ENCODE measurements at places on chromosomes 11 and 22.
A peak's percentile ranks its signal among the peaks of the same experiment; 100 is the strongest.

- DNase-seq = no peak
Observed at GRCh38 chr11:80182901-80183300, 742.1 kb upstream of the TENM4 start.

DNA sequence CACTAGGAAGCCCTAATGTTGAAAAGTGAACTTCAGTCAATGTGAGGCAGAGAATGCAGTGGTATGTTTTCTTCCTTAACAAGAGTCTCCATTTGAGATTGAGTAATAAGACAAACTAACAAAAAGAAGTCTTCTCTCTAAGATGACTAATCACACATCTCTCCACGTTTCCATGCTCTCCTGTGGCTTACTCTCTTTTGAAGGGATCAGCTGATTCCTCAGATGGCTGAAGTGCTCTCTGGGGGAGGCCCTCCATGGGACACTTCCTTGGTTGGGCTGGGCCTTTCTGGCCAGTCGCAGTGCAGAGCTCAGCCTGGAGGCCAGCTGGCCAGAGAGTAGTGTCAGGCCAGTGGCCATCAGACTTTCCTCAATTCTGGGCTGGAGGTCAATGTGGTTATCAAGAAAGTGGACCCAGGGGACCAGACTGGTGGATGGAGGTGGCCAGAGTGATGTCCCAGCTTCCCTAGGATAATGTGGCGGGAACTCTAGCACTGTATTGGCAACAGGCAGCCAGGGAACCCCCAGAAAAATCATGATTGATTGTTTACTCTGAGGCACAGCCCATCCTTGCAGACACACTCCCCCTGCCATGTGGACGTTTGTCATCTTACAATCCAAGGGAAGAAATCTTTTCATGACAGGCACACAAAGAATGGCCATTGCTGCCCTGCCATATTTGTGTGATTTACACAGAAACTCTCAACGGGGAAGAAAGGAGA lies 14.5 kb downstream of the CSRP3 start:
- DNase-seq = no peak

- DNase-seq = no peak
Observed at GRCh38 chr11:1915795-1916131, 3.7 kb upstream of the TNNT3 start.

DNA sequence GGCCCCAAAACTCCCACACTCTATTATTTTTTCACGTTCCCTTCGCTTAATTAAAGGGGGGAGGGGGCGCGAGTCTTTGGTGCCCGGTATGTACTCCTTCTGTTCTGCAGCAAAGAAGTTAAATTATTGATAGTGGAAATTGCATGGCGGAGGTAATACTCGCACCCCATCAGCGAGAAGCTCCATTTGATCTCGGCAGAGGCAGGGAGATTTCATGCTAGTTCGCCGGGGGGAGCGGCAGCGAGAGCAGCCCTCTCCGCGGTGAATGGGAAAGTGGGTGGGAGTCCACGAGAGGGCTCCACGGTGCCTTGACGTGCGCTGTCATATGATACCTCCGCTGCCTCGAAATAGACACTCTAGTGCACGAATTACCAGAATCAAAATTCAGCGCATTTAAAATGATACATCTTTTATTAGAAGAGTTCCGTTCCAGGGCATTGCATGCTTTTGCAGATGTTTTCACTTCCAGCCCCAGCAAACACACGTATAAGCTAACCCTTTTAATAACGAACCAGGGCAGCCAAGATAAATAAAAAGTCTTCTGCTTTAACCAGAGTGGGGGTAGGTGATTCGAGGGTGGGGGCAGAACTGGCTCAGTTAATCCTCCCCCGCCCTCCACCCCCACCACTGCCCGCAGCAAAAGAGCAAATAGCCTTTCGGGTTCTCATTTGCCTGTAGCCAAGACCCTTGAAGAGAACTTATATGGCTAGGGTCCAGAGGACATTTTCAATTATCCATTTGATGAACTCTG lies 1.3 kb upstream of the BDNF start:
- DNase-seq = no peak

GRCh38 chr11:8033305-8034105 lies 46.4 kb downstream of the EIF3F start:
- peak; percentile 78 for DNase-seq

GRCh38 chr22:48256776-48257684 lies 1494.6 kb downstream of the TBC1D22A start:
- DNase-seq = no peak

GRCh38 chr11:76599041-76600013 lies 71.2 kb downstream of the LRRC32 start:
- no peak for DNase-seq

DNA sequence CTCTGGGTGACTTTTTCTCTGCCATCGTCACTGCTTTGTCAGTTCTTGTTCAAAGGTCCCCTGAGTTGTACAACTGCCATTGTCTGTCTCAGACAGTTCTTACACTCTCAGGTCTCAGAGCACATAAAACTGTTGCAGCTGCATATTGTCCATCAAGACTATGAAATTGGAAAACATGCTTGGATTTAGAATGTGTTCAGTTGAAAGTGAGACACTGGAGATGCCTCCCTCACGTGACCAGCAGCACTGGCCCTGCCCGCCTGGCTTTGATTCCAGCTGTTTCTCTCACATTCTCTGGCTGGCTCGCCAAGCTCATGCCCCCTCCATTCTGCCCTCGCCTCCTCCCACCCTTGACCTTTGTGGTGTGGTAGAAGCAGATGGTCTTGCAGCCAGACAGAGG lies 244.2 kb downstream of the NTM start:
- DNase-seq = no peak

GRCh38 chr11:65525546-65526480 lies 930 bp downstream of the SCYL1 start:
- no peak for DNase-seq

- DNase-seq = no peak
Observed at GRCh38 chr11:69299023-69299461, 5.1 kb downstream of the MYEOV start.

- no peak for DNase-seq
Observed at GRCh38 chr11:126346586-126346940, 8.9 kb upstream of the ST3GAL4 start.

GRCh38 chr11:131389582-131389981 lies 19.2 kb downstream of the NTM start:
- DNase-seq = no peak

DNA sequence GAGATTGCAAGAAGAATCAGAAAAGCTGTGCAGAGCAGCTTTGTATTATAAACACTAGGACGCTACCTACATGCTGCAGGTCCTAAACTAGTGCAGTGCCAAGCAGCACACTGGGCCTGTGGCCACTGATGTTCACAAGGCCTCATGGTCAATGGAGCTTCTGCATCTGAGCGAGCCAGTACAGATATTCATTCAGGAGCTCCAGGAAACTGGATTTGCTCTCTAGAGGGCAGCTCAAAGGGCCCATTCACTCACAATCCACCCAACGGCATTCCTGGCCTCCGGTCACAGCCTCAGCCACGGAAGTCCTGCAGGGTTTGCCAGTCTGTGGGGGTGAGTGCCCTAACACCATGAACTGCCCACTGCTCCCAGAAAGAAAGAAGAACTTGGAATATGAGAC lies 5.8 kb upstream of the TBC1D10A start:
- no peak for DNase-seq

GRCh38 chr11:108322666-108323065 lies 99.8 kb downstream of the ATM start:
- no peak for DNase-seq

GRCh38 chr11:44868021-44868420 lies 82.7 kb downstream of the TP53I11 start:
- DNase-seq = no peak

DNA sequence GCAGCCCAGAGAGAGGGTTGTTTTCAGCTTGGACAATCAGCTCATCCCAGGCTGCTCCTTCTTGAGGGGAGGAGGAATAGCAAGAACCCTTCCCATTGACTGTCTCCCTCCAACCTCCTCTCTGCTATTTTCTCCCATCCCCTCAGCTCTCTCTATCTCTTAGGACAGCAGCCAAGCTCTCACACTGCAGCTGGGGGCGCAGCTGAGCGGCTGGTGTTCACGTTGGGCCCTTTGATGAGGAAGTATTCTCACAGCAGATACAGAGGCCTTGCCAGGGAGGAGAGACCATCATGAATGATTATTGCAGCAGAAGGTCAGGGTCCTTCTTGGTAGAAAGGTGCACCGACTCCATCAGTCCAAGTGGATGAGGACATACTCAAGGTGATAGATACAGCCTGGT lies 26.5 kb upstream of the CADM1 start:
- DNase-seq = no peak

GRCh38 chr11:19557720-19558140 lies 154.9 kb upstream of the NAV2 start:
- DNase-seq = peak; percentile 86

GRCh38 chr11:96043291-96043690 lies 119.4 kb upstream of the MTMR2 start:
- DNase-seq = no peak

DNA sequence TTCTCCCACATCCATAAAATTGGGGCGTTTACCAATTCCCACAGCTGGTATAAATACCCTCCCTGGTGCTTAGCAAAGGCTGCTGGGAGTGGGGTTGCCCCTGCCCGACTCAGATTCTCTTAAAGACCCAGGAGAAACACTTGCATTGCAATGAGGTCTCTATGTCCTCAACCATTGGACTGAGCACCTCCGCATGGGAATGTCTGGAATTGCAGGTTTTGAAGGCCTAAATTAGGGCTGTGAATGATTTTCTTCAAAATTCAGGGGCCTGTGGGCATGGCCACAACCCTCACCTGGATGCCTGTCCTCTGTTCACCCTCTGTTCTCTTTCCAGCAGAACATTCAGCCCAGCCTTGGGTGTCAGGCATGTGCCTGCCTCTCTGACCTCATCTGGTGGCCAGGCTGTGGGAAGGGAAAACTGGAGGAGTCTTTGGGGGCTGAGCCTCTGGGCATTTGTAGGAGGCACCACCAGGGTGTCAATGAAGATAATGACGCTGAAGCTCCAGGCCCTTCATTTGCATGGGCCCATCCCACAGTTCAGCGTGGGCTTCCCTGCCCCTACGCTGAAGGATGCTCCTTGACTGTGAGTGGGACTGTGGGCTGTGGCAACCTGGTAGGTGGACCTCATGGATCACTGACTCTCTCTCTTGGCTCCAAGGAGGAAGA lies 52.7 kb upstream of the MYEOV start:
- DNase-seq = peak; percentile 5

- DNase-seq = no peak
Observed at GRCh38 chr11:26048271-26048670, 283.7 kb upstream of the ANO3 start.

DNA sequence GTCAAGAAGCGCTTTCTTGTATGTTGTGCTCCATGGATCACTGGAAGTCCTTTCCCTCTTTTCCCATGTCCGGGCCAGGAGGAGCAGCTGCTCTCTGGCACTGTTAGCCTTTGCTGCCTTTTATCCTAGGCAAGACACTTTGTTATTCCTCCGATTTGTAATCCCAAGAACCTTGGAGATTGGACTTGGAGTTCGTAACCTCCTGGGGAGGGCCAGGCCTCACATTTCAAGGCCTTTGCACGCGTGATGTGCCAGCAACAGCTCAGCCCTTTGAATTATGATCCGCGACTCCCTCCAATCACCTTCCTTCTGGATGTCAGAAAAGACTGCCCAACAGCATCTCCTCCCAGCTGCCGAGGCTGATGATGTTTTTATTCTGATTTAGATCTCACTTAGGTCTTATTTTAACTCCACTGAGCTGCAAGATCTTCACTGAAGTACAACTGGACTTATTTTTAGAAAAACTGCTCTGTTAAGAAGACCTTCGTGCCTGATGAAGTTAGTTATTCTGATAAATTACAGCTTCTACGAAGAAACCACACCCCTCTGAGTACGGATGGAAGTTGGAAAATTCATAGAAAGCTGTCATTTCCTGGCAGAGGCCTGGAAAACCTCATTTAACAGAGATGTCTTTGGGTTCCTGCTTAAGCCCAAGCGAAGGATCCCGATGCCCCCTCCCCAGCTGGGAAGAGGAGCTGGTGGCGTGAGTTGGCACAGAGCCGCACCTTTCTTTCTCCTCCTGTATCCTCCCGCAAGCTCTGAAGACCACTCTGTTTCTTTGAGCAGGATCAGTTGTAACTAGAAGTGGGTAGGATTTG lies 62.4 kb downstream of the PARVB start:
- peak; percentile 44 for DNase-seq

DNA sequence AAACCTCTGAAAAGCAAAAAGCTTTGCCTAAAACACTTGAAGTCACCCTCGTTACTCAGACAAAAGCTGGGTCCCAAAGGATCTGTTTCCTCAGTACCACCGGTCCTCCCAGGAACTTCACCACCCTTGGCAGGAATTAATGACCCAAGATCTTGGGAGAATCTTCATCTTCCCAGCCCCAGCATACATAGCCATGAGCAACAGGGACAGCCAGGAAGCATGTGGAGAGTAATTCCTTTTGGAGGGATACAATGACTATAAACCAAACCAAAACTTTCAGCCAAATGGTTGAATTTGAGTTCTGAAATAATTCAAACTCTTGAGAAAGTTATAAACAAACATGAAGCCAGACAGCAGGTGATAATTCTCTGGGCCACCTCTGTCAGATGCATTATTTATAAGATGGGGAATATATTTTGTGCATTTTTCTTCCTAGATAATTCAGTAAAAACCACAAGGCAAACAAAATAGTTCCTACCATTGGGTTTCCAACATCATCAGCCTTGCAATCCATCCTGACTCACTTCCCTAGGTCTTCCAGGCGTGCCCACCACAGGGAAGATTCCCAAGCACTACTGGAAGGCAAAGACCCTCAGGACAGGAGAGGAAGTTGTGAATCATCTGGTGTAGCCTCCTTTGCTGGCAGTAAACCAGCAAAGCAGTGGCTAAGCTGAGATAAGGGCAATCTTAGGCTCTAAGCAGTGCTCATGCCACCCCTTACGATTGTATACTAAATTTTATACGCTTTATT lies 71.7 kb upstream of the DRD2 start:
- DNase-seq = no peak

DNA sequence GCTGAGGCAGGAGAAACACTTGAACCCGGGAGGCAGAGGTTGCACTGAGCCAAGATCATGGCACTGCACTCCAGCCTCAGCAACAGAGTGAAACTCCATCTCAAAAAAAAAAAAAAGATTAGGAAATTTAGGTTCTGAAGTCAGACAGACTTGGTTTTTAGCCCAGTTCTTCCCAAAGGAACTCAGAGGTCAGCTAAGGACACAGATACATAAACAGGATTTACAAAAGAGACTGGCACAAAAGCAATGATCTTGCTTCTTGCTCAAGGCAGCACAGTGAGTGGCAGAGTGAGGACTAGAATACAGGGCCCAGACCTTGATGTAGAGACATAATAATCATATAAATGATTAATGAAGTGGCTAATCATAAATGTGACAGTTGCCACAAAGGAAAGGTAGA lies 25.4 kb upstream of the RRAS2 start:
- DNase-seq = no peak

GRCh38 chr22:26553056-26553752 lies 36.7 kb downstream of the TPST2 start:
- no peak for DNase-seq

- no peak for DNase-seq
Observed at GRCh38 chr22:36185828-36186624, 15.6 kb downstream of the APOL4 start.

- no peak for DNase-seq
Observed at GRCh38 chr11:19713196-19714021, 772 bp downstream of the NAV2 start.
